ENCODE measurements at places on chromosomes 5 and 9.

DNA sequence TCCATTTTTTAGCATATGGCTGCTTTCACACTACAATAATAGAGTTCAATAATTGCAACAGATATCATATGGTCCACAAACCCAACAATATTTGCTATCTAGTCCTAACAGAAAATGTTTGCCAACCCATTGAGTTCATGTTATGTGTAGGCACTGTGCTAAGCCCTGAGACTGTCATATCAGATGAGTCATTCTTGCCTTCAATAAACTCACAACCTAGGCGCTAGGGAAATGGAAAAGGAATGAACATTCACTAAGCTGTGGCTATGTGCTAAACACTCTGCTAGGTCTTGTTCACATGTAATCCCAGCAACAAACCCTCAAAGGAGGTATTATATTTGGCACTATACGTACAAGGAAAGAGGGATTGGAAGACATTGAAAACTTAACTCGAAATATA lies 8.4 kb upstream of the TIMD4 start:
- no peak for DNase-seq

GRCh38 chr9:91714020-91714806 lies 235.8 kb downstream of the ROR2 start:
- DNase-seq = peak; percentile 34

GRCh38 chr5:157659868-157660660 lies 7.8 kb upstream of the SOX30 start:
- DNase-seq = no peak

DNA sequence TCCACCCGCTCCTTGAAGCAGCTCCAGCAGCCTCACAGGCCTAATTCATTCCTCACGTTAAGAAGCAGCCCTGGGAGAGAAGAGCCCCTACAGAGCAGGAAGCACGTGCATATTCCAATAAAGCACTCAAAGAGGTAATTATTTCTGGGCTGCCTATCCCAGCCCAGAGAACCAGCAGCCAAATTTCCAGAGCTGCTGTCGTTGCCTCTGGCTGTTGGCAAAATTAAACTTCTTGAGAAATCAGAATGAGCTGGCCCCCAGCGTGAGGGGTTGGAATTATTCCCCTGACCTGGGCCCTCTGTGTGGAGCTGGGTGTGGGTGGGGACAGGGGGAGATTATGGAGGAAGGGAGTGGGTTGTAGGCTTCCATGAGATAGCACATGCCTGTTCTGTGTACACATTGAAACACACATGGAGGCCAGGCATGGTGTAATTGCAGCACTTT lies 86.8 kb upstream of the HSPA9 start:
- no peak for DNase-seq

DNA sequence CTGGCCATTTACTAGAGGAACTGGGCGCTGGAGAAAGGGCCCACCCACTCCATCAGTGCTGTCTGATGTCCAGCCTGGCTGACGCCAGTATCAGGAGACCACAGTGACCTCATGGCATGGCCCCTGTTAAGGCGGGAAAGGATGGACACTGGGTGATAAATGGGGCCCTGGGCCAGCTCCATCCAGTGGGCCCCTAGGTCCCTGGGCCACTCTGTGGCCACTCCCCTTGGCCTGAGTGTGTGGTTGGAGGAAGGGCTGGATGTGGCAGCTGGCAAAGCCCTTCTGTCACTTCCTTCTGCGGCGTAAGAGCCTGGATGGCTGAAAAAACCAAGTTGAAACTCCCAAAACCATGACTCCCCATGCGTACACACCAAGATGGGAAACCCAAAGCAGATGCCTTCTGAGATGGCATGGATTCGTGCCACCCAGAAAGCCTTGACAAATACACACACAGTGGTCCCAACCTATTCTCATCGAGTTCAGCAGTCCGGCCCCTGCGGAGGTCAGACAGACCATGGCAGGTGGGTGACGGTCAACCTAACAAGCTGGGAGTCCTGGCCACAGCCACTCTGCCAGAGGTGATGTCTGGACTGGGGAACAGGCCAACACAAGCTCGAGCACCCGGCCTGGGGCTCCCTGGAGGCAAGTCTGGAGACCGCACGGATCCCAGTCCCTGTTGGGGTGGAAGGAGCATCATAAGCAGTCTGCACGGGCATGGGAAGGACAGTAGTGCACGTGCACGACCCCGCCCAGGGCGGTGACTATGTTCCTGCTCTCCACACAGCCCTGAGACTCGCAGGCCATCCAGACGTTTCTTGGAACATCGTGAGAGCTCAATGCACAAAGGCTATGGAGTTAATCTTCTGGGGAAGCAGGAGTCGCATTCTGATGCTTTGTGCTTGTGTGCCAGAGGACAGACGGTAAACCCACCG lies 45.2 kb upstream of the NOTCH1 start:
- no peak for DNase-seq

Measured in NCI-H1105 treated with DMSO at 0.1 percent for 48 hours (cell line).